ENCODE measurements at places on chromosomes 6 and 20.

GRCh38 chr6:10305790-10306415 is 109.0 kb downstream of the TFAP2A start:
- DNase-seq = no peak

GRCh38 chr6:170080169-170080827 is 210.6 kb downstream of the DLL1 start:
- no peak for DNase-seq

- no peak for DNase-seq
Measured at GRCh38 chr6:1088492-1089001, 223.4 kb upstream of the FOXQ1 start.

DNA sequence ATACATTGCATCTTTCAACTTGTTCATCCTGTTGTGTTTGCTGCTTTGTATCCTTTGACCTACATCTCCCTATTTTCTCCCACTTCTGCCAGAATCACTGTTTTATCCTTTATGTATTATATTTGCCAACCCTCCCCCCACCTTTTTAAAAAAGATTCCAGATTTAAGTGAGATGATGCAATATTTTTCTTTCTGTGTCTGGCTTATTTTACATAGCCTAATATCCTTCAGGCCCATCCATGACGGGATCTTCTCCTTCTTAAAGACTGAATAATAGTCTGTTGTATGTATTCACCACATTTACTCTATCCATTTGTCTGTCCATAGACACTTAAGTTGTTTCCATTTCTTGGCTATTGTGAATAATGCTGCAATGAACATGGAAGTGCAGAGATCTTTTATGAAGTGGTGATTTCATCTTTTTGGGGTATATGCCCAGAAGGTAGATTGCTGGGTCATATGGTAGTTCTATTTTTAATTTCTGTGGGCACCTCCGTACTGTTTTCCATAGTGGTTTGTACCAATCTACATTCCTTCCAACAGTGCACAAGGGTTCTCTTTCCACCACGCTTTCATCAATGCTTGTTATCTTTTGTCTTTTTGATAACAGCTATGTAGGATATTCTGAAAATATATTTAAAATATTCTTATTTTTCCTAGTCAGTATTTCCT is 181.0 kb downstream of the CDKAL1 start:
- no peak for DNase-seq
